ENCODE measurements at places on chromosomes 7 and 10.
A peak's percentile ranks its signal among the peaks of the same experiment; 100 is the strongest.

GRCh38 chr10:130555411-130555750 is 419.2 kb downstream of the GLRX3 start:
- no peak for DNase-seq

DNA sequence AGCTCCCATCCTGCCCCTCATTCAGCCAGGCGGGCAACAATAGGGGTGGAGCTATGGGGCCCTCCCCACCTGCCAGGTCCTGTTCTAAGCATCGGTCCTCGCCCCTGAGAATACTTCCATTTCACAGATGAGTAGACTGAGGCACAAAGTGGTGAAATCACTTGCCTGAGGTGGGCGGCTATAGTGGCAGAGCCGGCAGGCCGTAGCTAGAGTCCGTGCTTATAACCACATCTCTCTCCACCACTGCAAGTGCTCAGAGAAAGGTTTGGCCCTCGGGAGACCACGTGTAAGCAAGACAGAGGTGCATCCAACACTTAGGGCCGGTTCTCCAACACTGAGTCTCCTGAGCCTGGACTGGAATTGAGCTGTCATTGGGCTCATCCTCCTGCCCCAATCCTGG is 145.8 kb upstream of the UNC5B start:
- no peak for DNase-seq

GRCh38 chr10:120493411-120494312 is 36.6 kb downstream of the PLPP4 start:
- no peak for DNase-seq

- no peak for DNase-seq
Observed at GRCh38 chr10:33460505-33461294, 126.2 kb upstream of the NRP1 start.

GRCh38 chr7:98869597-98870120 is at the start of gene TMEM130:
TMEM130 (minus strand) TSS chr7:98870014; CDS start chr7:98869861, 153 bp downstream.
- no peak for DNase-seq

DNA sequence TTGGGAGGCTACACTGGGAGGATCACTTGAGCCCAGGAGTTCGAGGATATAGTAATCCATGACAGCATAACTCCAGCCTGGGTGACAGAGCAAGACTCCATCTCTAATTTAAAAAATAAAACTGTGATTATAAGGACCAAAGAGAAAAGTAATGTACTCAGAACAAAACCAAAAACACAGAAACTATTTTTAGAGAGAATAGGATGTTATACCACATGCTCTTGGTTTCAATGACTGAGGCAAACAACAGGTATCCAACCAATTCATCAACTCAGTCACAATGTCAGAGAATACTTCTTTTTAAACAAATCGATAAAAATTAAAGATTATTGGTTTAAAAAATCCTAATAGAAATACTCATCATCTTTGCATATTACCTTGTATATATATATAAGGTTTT is 186.7 kb downstream of the TPK1 start:
- no peak for DNase-seq

- no peak for DNase-seq
Observed at GRCh38 chr7:71925663-71926062, 486.5 kb downstream of the CALN1 start.

DNA sequence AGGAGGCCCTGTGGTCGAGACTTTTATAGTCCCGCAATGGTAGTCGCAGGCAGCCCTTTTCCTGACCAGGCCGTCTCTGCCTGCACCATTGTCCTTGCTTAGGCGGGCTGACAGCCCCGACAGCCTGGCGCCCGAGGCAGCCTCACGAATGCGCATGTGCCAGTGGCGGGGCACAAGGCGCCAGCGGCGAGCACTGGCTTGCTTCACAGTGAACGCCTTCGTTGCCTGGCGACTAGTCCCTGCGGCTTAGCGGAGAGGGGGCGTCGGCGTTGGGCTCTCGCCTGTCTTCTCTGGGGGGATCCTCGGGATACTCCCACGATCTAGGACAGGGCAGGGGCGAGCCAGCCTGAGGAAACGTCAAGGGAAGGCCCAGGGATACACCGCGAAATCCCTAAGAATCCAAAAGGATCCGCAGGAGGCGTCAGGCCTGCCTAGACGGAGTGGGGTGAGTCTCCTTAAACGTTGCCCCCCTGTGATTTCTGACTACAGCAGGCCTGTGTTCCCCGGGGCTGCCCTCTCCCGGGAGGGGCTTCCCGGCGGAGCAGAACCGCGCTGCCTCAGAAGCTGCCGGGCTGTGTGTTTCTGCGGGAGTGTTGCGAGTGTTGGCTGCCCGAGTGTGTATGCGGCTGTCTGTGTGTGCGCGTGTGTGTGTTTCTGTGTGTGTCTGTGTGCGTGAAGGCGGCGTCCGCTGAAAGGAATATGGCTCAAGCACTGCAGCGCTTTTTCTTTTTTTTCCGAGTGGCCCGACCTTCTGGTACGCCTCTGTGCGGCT is 20.5 kb upstream of the ZNF273 start:
- no peak for DNase-seq

DNA sequence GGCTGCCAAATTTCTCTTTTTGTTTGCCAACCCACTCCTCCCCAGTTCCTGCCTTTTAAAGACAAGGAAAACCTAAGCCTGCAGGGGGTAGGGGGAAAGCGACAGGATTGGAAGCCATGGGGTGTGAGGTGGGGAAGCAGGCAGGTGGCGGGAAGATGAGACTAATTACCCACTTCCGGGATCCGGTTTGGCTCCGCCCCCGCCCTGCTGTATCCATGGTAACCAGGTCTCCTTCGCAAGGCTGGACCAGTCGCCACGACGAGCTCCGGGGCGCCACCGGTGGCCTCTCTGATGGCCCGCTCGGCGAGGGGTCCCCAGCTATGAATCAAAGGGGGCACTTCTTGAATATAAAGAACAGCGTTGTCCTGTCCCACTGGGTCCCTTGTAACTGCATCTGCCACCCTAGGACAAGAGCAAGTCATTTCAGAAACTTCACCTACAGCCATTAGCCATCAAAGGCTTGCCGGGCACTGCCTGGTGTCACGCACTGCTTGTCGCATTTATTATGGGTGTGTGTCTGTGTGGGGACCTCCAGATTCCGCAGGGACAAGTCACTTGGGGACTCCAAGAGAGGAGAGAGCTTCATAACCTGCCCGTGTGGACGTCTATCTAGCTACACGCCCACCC is 55.4 kb upstream of the LMTK2 start:
- peak; percentile 58 for DNase-seq

DNA sequence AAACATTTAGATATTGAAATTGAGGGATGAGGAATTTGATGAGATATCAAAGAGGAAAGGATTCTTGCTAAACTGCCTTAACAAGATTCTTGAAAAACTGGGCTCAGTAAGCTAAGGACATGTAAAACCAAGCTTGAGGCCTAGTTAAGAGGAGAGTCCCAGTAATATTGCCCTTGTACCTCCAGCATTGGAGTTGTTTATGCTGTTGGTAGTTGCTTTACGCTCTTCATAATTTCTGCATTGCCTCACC is 156.1 kb upstream of the TRIM24 start:
- DNase-seq: no peak

- DNase-seq: no peak
Observed at GRCh38 chr7:118325450-118325808, 100.9 kb downstream of the ANKRD7 start.

DNA sequence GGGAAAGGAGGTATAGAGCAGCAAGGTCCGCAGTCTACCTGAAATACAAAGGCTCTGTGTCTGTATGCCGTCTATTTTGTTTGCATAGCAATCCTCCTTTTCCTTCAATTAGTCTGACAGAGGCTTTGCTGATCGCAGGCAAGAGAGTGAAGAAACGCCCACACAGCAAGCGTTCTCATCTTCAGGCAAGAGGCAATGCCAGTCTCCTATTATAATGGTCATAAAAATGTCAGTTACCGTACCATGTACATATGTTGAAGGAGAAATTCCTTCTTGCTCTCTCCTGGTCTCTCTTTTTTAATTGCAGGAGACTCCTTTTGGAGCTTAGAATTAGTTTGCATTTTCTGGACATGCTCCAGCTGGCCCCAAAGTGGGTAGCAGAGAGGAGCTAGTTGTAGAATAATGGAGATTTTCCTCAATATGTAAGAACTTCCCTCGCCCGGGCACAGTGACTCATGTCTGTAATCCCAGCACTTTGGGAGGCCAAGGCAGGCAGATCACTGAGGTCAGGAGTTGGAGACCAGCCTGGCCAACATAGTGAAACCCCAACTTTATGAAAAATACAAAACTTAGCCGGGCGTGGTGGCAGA is 139.5 kb downstream of the PFKFB3 start:
- DNase-seq: no peak

DNA sequence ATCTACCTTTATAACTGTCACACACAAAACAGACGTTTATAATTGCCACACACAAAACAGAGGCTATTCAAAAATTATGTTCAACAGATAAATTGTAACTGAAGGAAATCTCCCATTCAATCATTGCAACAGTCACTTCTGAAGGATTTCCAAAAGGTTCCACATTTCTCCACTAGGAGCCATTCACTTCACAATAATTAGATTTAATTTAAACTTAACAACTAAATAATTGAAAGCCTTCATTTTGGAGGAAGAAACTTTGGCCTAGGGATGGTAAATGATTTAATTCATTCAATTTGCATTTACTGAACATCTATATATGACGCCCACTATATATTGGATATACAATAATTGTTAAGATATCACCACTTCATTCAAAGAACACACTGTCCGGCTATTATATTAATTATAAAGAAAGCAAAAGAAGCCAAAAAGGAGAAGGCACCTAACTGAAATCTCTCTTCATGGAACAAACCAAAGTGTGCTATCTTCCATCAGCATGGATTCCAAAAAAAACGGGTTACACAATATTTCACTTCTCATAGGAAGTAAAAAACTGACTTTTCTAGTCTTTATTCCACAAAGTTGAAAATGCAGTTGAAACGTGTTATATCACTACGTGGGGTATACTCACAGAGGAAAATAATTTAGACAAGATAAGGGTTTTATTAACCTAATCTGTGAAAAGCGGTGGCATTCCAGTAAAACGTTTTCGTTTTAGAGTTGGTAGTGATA is 1.7 kb downstream of the ATAD1 start:
- no peak for DNase-seq

GRCh38 chr7:76023002-76023401 is 24.8 kb downstream of the STYXL1 start:
- DNase-seq: no peak

DNA sequence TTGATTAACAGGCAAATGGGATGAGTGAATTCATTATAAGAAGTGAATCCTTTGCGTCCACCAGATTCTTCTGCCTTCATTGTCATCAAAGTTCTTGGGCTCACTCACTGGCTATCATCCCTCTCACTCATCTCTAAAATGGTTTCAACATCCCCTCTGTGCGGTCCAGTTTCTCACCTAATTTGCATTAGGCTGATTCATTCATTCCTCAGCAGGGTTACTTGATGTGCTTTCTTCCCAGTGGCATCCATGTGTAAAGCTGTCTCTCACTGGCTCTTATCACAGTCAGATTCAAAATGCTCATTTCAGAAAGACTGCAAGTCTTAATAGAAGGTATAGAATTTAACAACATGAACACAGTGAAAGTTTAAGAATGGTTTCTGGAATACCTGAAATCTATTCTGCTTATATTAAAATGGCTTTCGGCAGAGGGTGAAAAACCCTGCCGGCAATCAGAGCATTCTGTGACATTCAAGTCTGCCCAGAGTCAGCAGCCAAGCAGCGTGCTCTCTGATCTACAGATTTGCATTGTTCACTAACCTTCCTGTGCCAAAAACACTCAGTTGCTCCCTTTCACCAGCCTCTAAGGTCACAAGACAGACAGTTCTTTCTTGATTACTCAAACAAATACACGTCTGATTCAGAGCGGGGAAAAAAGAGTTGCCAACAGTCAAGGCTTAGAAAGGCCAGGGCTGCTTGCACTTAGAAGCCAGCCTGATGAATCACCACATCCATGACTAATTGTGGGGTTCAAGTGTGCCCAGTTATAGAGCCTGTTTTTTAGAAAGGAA is 106.7 kb downstream of the TES start:
- DNase-seq: peak; percentile 12

GRCh38 chr10:124693801-124694416 is 50.3 kb downstream of the FAM53B start:
- no peak for DNase-seq

DNA sequence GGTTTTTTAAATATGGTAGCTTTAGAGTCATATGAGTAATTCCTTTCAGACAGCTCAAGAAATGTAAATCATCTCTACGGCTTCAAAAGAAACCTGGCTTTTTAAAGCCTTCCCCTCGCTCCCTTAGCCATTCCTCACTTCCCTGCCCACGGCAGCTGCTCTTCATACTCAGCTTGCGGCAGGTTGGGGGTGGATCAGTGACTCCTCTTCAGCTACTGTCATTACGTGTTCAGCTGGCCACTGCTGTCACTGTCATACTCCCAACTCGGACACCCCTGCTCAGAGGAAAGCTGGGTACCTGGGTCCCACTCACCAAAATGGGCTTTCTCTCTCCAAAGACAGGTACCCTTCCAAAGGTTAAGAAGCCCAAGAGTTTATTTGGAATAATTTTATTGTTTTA is 6.6 kb downstream of the YWHAG start:
- DNase-seq: no peak

GRCh38 chr7:80636709-80637108 is 1.7 kb upstream of the CD36 start:
- no peak for DNase-seq

DNA sequence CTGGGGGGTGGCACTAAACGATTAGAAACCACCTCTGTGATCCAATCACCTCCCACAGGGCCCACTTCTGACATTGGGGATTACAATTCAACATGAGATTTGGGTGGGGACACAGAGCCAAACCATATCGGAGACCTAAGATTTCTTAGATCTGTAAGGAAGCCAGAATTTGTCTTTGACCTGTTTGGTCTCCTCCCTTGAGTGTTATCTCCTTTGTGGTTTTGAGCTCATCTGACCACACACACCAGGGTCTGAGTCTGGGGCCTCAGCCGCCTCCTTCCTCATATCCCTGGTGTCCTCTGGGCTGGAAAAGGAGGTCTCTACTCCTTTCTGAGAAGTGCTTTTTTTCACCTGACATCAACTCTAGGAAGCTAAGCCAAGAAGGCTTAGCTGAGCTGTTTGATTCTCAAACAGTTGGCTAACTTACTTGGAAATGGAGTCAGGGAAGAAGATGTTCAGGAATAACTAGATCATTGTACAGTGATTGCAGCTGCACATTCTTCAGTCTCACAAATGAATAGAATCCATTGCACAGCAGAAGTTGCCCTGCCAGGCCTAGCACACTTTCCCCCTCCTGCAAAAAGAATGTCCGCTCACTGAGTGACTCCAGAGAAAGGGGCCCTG is 167.4 kb downstream of the ARHGAP21 start:
- DNase-seq: no peak

- DNase-seq: no peak
Observed at GRCh38 chr10:974785-975074, 13.5 kb upstream of the GTPBP4 start.

DNA sequence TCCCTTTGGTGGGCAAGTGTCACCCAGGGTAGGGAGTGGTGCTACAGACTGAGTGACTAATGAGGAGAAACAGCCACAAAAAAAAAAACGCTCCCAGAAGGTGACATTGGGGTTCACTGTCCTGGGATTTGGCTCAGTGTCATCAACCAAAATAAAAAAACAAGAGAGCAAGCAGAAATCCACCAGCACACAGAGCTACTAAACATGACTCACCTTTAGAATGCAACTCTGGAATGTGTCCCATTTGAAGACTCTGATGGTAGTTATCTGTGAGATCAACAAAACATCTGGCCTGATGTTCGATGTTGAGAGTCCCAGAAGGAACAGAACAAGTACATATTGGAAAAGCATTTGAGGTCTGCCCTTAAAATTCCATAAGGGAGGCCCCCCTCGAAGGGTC is 200.3 kb upstream of the LYZL2 start:
- DNase-seq: no peak

- DNase-seq: no peak
Observed at GRCh38 chr10:80400136-80400804, 8.1 kb upstream of the PRXL2A start.

All from stimulated activated CD4-positive, alpha-beta T cell treated with anti-CD3 and anti-CD28 coated beads, Interleukin-4, amount 100 ng/mL, for 48 hours (primary cell).